A549 treated with Mapracorat at 1 μM for 4 hours (cell line): ENCODE measurements at places on chromosomes 16 and 17. TPM values are rescaled to one million over a fixed set of nuclear protein-coding genes. Genes with fewer than 3 reads are reported as not detected.

Gene NAGS
- 0.77 to 1.5 TPM (median 1.1 TPM) in 5 replicates for total RNA-seq

Gene RNU2-1
- total RNA-seq: not detected in 5 replicates

Gene MYH13
- not detected in 5 replicates for total RNA-seq

Gene NEURL4
- 22.4 to 41.3 TPM (median 31.1 TPM) in 5 replicates for total RNA-seq

Gene APOBR
- 0.04 to 0.09 TPM (median 0.05 TPM) in 3 of 5 replicates, not detected in the others for total RNA-seq

Gene CNGB1
- 0.05 to 0.49 TPM (median 0.08 TPM) in 5 replicates for total RNA-seq
